ENCODE measurements at places on chromosomes 7 and 10.

GRCh38 chr7:122261016-122261415 is 43.5 kb downstream of the FEZF1 start:
- DNase-seq: no peak

- DNase-seq: peak; percentile 63
Observed at GRCh38 chr10:103660364-103661197, 167.1 kb downstream of the NEURL1 start.

DNA sequence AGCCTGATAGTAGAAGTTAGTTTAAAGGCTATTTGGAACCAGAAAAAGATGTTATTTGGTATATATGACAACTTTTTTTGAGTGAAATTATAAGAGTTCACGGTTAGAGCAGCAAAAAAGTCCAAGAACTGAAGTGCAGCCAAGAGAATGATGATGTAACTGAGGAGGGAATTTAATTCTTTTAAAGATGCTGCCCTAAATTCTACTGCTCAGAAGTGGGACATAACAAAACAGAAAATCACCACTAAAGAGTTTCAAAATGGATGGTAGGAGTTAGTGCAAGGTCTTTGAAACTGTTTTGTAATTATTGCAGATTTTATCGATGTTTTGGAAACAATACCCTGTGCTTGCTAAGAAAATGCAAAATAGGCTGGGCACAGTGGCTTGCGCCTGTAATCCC is 6.5 kb downstream of the SAMD8 start:
- DNase-seq: peak; percentile 66

DNA sequence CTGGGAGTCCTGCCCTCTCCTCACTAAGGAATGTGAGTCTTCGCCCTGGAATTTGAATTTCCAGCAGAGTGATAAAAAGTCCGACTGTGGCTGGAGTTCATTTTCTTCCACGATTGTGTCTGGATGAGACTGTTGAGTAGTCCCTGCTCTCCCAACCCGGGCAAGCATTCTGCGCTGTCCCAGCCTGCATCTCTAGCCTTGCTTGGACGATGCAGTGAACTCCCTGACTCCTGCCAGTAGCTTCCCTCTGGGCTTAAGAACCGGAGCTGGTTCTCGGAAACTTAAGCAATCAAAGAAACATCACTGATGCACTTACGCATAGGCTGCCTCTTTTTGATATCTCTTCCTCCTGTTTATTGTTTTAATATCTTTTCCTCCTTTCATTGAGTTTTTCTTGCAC is 116.0 kb upstream of the FZD8 start:
- DNase-seq: no peak

DNA sequence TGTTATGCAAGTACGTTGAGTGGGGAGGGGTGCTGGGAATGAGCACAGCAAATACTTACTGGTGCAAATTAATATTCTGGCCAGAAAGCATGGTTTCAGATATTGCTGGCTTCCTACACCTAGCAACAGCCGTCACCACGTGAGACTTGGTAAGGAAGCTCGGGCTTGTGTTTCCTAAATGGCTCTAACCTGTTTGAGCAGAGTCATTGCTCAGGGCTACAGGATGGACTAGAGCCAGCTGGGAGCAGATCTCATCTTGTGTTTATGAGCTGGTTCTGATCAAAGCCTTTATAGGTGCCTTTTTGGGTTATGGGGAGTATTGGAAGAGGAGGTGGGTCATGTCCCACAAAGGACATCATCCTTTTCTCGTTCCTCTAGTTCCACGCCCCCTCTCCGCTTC is 200.3 kb downstream of the BUB3 start:
- DNase-seq: no peak

GRCh38 chr10:14146025-14146424 is 184.7 kb downstream of the FRMD4A start:
- no peak for DNase-seq

DNA sequence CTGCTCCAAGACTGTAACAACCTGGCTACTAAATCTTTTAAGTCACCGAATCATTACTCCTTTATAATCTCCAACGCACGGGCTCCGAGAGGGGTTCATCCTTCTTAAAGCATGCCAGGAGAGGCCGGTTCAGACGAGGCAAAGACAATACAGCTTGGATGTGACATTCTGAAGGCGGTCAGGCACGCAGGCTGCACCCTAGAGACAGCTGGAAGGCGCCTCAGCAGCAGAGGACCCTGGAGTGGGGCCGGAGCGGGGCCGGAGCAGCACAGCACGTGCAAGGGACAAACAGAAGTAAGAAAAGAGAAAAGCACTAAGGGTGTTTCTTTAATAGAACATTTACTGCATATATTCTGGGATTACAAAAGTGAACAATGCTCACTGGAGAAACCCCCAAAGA is 97.8 kb upstream of the PPP2R2D start:
- DNase-seq: no peak

- DNase-seq: no peak
Observed at GRCh38 chr7:36820527-36821170, 96.4 kb upstream of the AOAH start.

DNA sequence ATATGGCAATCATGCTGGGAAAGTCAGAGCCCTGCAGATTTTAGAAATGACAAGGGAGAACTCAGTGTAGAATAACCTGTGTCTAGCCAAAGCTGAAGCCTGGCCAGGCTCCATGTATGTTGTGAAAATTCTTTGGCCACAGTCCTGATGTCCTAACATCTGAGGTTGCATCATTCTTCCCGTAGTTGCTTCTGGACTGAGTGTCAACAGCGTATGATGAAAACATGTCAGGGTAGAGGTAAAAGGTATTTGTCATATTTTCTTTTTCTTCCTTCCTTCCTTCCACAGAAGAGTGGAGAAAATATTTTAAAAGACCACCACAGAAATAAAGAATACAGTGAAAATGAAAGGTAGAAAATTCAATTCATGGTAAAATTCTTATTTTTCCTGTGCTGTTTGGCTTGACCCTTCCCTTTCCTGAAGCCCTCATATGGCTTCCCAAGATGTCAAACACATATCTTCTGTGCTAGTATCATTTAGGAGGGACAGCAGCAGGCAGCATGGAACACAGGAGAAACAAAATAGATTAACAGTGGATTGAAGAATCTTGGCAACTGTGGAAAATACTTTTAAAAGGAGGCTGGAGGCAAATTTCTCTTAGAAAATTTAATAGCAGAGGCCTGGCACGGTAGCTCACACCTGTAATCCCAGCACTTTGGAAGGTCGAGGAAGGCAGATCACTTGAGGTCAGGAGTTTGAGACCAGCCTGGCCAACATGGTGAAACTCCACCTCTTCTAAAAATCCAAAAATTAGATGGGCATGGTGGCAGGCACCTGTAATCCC is 18.9 kb upstream of the NRBF2 start:
- peak; percentile 77 for DNase-seq

DNA sequence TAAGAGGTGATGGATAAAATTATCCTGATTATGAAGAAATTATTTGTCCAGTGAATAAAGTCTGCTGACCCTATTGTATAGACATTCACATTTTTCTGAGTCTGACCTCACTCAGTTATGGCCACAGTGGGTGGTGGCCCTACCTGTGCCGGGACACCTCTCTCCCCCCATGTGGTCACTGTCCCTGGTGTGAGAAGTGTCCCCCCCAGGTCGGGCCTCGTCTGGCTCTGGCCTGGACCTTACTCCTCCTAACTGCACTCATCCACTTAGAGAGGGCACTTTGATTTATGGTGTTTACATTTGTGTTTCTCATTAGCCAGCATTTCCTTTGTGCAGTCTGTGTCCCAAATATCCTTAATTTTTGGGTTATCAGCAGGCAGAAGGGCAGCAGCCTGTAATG is 59.6 kb upstream of the ZNF32 start:
- DNase-seq: no peak

DNA sequence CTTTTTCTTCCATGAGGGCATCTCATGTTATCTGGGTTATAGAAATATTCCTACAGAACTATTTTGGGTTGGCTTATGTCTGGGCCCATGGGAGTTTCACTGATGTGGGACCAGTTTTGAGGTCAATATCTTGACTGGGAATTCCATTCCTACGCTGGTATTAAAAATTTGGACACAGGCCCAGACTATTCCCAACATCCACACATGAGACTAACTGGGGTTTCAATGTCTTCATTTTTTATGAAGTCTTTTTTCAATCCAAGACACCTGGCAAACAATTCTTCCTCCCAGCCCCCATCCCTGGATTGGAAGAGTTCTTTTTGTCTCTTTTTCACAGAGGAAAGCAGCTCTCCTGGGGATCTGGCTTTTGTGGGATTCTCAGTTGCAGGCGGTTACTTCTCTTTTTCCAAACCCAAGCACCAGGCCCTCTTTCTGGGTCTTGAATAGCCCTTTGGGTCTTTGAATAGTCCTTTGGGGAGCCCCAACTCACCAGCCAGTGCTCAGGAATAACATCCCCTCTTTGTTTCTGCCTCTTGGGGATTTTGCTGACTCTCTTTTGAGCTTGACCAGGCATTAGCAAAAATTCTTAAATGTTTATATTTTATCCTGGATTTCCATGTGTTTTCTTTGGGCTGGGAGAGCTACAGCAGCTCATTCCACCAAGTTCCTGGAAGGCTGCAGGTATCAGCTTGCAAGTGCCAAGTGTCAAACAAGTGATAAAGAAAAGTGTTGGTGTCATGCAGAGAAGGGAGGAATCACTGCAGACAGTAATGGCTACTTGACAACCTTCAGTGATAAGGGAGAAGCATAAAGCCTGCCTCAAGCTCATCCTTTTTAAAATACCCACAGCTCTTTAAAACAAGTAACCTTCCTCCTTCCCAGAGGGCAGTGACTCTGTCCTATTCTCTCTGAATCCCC is 234.3 kb downstream of the ADAM12 start:
- DNase-seq: peak; percentile 56

- no peak for DNase-seq
Observed at GRCh38 chr7:39210362-39210761, 232.7 kb downstream of the POU6F2 start.

DNA sequence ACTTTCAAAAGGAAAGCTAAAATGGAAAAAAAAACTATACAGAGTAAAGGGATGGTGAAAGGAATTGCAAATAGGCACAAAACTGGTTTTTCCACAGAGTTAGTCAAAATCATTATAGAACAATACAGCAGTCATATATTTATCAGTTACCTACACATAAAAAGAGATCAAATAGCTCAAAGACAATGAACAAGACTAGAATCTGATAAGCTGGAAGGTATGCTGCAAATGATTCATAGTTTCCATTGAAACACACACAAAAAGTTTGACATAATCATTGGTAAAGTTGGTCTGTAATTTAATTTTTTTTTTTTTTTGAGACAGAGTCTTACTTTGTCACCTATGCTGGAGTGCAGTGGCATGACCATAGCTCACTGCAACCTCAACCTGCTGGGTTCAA is 92.4 kb upstream of the SGCE start:
- peak; percentile 24 for DNase-seq

GRCh38 chr10:89651916-89652573 is 7.0 kb upstream of the PANK1 start:
- DNase-seq: no peak

GRCh38 chr10:6603142-6604125 is 23.4 kb upstream of the PRKCQ start:
- DNase-seq: no peak

GRCh38 chr7:16318989-16319915 is 102.1 kb downstream of the CRPPA start:
- DNase-seq: no peak

- no peak for DNase-seq
Observed at GRCh38 chr7:151176401-151176800, 8.9 kb upstream of the GBX1 start.

- no peak for DNase-seq
Observed at GRCh38 chr10:20726381-20726780, 170.7 kb downstream of the NEBL start.

- no peak for DNase-seq
Observed at GRCh38 chr7:143334244-143334643, 18.3 kb downstream of the CLCN1 start.

DNA sequence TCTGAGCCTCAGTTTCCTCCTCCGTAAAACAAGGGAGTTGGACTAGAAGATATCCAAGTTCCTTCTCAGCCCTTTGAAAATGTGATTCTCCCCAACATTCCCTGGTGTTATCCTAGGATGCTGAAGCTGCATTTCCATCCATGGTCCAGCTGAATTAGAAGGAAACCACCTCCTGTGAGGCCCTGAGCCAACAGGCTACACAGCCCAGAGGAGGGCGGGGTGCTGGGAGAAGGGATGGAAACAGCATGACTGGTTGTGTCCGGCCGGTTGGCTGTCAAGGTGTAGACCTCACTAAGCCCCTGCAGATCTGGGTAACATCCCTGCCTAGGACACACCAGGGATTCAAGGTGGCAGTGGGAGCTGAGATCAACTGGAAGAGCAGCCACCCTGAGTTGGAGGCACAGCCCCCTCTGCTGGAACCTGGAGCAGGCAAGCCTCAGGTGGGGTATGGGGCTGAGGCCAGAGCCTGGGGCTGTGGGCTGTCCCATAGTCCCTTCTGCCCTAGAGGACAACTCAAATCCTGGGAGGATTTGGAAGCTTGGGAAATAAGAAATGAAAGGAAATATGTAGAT is 72.0 kb downstream of the PAX2 start:
- no peak for DNase-seq

DNA sequence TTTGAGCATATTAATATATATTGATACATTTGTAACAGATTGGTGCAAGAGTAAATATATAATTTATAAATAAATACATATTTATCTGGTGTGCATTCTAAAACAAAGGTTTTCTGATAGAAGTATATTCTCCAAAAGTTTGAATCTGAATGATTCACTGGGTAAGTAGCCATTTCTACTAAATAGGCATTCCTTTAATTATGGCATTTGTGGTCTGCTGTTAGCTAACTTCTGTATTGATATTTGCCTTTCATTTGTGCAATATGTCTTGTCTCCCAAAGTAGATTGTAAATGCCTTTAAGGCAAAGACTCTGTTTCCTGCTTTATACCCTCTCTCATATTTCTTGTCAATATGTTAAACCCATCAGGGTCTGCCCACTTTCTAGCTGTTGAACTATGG is 11.1 kb upstream of the ARID5B start:
- DNase-seq: no peak

DNA sequence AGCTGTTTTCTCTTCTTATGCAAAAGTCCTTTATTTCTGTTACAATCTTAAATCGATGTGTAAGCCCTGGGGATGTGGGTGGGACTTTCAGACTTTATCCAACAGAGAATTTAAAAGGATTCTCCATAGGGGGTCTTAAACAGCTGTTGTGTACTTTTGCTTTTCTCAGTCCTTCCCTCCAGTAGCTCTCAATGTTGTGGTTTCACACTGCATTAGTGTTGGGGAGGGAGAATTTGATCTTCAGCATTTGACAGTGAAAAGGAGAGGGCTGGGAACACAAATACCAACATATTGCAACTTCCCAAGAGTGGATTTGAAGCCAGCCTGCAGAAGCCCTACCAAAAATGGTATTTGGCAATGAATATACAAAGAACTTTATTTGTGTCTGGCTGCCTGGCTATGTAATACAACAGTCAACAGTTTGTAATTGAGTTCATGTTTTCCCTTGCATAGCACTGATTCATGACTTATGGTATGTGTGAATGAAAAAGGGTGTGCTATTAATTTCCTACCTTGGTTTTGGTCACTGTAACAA is 80.1 kb upstream of the CAPZA2 start:
- no peak for DNase-seq

DNA sequence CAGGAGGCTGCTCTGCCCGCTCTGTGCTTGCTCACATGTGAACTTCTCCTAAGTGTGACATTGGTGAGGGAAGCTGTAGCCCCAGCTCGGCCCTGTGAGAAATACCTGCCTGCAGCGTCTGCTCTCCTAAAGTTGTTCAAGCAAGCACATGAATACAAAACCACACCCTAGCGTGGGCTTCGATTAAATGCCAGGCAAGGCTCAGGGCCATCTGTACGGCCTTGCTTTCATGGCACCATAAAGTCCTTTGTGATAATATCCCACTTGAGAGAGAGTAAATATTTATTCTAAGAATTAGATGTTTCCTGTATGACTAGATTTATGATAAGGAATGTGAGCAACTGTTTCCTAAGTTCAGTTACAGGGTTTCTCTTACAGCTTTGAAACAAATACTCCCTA is 262.8 kb upstream of the KLF14 start:
- DNase-seq: peak; percentile 35

GRCh38 chr7:85239109-85239508 is 52.3 kb upstream of the SEMA3D start:
- DNase-seq: no peak

All from umbilical cord (tissue), 2 donors.